ENCODE measurements at places on chromosomes 7 and 10. TPM values are rescaled to one million over a fixed set of nuclear protein-coding genes. Genes with fewer than 3 reads are reported as not detected.

GRCh38 chr7:121480058-121480457 is 84.0 kb upstream of the FAM3C start:
- DNase-seq: no peak

DNA sequence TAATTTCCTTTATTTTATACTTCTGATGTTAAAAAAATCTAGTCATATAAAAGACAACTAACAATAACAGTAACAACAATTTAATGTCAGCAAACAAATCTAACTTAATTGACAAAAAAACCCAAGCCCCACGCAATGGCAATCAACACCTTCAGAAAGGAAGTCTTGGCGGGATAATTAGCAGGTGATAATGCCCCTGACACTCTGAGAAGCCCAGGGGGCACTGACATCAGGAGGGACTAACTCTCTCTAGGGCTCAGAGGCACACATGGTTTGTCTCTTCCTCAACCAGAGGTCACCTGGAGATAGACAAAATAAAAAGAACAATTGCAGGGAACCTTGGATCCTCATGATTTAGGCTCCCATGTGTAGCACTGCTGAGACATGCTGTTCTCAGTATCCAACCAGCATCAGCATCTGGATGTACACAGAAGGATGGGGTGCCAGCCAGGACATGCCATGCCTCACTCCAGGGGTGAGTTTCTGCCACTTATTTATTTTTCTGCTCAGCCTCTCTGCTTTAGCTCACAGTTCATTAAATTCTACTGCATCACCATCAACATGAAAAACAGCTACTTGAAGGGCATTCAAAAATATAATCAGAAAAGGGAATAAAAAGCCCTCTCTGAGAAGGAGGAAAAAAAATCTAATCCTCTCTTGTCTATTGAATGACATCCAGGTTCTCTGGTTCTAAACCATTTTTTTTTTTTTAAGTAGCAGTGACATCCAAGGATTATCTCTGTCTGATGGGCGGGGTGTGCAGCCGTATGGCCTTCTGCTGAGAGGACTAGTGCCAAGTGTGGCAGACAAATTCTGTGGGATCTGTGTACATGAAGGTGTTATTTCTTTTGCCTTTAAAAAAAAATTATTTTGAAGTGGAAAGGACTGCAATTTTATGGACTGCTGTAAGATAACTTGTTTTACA is 96.3 kb downstream of the ATXN7L1 start:
- no peak for DNase-seq

OLAH gene
- 0.87 TPM for total RNA-seq

- no peak for DNase-seq
Measured at GRCh38 chr7:102063690-102064180, 222.9 kb upstream of the SH2B2 start.

GRCh38 chr7:147418966-147419365 is 1171.6 kb upstream of the C7orf33 start:
- DNase-seq: no peak

GRCh38 chr7:143217806-143218205 is 4.0 kb upstream of the TAS2R40 start:
- no peak for DNase-seq

SFTPD gene
- not detected for total RNA-seq

DNA sequence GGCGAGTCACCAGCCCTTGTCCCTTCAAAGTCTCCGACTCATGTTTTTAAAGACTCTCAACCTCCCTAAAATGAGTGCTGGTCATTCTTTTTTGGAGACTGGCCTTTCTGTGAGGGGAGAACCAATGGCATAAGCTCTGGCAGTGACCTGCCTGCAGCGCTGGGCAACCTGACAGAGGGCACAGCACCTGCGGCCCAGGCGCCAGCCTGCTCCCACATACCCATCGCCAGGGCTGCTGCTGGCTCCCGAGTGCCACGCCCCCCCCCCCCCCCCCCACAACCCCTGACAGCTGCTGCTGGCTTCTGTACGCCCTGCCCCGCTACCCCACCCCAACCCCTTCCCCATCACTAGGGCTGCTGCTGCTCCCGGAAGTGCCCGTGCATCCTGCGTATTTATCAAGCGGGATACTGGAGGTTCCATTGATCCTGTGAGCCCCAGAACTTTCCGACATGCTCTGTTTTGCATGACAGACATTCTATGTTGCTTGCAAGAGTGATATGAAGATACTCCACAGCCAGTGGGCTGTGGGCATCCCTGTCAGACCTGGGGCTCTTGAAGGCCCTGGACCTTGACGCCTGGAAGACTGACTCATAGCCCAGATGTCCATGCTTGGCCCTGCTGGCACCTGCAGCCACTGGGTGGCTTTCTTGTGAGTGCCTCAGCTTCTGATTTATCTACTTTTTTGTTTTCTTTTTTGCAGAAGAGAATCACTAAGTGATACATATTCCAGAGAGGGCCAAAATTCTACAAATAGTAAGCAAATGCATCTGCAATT is 243.9 kb downstream of the ZMYND11 start:
- no peak for DNase-seq

DNA sequence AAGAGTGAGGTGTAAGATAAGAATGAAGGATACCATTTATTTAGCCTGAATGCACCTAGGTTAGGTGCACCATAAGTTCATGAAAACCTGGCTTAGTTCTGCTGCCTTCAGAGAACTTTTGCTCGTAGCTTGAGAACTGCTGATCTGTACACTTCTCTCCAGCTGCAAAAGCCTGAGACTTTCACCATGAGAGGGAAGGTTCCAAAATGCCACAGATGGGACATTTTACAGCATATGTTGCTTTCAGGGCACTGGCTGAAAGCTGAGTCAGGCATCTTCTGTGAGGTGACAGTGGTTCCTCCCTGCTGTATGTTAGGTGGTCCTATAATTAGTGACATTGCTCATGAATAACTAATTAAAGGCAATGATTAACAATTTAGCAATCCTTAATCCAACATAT is 298.3 kb downstream of the GALNT17 start:
- no peak for DNase-seq

- no peak for DNase-seq
Measured at GRCh38 chr10:126926568-126926967, 21.3 kb downstream of the DOCK1 start.

GRCh38 chr7:108385834-108386422 is 70.3 kb downstream of the NRCAM start:
- DNase-seq: no peak

GRCh38 chr10:125462845-125463244 is 220.1 kb downstream of the TEX36 start:
- no peak for DNase-seq

DENND11 gene
- 40.1 TPM for total RNA-seq

GRCh38 chr10:16748749-16749148 is 68.5 kb downstream of the RSU1 start:
- DNase-seq: no peak

GRM3 gene
- total RNA-seq: not detected

DNA sequence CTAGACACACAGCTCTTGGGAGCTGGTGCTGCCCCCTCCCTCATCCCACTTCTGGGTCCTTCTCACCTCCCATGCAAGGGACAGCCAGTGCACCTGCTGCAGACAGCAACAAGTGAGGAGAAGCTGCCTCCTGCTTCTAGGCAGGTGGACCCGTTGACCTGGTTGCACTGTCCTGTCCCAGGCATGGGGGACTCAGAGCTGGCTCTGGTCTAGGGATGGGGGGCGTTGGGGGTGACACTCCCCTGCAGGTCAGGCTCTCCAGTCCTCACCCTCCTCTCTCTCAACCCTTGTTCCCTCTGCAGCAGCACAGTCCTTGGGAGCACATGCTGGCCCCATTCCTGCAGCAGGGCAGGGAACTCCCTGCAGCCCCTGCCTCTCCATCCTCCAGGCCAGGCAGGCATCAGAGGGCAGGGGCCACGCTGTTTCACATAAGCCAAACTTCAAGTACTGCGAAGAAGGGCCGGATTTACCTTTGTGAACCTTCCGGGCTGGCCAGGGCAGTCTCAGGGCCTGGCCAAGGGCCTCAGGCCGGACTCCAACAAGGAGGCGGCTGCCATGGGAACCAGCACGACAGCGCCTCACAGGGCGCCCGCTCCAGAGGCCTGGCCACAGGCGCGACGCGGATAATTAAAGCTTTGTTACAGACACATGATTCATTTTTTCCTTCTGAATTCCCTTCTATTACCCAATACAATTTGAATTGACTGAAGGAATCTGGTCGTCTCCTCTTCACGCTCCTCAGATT is 48.5 kb downstream of the RASGEF1A start:
- no peak for DNase-seq

DNA sequence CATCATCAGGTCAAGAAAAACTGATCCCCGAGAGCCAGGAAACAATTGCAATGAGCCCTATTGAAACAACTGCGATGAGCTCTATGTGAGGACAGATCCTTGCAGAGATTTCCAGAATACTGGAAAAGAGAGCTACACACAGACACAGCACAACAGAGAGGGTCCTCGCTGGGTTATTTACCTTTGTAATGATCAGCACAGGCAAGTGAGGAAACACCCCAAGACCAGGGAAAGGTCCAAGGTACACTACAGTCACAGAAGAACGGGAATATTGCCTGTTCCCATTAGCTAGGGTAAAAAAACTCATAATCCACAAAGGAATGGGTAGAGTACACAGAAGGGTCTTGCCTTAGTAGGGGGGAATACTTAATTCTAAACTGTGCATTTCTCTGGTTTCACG is 152.7 kb downstream of the ZNF438 start:
- DNase-seq: no peak

- DNase-seq: no peak
Measured at GRCh38 chr7:2993868-2994267, 49.8 kb downstream of the CARD11 start.

GRCh38 chr10:5033061-5033778 is 29.6 kb upstream of the AKR1C2 start:
- no peak for DNase-seq

- no peak for DNase-seq
Measured at GRCh38 chr7:94298943-94299342, 95.8 kb upstream of the COL1A2 start.

DNA sequence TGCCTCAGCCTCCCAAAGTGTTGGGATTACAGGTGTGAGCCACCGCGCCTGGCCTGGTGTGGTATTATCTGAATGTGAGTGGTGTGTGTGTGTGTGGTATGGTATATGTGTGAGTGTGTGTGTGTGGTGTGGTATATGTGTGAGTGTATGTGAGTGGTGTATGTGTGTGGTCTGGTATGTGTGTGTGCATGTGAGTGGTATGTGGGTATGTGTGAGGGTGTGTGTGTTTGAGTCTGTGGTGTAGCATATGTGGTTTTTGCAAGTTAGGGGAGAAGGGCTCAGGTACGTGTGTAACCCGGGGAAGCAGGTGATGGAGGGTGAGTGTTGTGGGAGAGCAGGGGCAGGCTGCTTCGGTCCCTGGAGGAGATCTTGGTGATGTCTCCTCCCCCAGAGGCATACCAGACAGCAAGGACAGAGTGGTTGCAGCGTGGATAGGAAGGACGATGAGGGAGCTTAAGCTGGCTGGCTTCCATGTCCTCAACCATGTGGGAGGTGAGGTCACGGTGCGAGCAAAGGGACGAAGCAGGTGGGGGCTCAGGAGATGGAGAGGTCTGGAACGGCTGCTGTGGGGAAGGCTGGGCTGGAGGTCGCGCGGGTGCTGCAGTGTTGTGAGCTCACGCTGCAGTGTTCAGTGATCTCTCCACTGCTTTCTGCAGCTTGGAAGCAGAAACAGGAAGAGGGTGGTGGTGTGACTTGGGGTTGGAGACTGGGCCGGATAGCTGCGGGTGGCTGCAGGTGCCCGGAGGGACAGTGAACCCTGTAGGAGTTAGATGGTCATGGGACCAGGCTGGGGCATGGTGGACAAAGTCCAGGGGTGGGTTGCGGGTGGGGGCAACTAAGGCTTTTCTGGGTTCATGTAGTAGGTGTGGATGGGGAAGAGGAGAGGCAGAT is 5.0 kb downstream of the ZYX start:
- DNase-seq: peak; percentile 58

DNA sequence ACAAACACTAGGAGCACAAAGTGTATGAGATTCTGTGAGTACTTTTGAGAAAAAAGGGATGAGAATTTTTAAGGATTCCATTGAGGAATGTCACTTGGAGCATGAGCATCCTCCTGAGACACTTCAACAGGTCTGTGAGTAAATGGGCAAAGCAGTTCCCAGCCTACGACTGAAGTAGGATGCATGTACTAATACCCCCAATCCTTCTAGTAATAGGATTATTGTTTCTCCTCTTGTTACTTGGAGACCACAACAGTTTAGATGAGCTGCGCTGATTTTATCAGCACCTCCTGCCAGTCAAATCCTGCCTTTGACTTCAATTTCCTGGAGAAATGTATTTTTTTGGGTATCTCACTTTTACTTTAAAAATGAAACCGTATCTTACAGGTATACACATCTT is 820 bp downstream of the BBS9 start:
- DNase-seq: no peak

- no peak for DNase-seq
Measured at GRCh38 chr10:77949167-77949566, 22.6 kb upstream of the DLG5 start.
